ENCODE measurements at places on chromosomes 3 and 15.
A peak's percentile ranks its signal among the peaks of the same experiment; 100 is the strongest.

- DNase-seq = no peak
Measured at GRCh38 chr3:184914628-184915027, 102.7 kb downstream of the VPS8 start.

DNA sequence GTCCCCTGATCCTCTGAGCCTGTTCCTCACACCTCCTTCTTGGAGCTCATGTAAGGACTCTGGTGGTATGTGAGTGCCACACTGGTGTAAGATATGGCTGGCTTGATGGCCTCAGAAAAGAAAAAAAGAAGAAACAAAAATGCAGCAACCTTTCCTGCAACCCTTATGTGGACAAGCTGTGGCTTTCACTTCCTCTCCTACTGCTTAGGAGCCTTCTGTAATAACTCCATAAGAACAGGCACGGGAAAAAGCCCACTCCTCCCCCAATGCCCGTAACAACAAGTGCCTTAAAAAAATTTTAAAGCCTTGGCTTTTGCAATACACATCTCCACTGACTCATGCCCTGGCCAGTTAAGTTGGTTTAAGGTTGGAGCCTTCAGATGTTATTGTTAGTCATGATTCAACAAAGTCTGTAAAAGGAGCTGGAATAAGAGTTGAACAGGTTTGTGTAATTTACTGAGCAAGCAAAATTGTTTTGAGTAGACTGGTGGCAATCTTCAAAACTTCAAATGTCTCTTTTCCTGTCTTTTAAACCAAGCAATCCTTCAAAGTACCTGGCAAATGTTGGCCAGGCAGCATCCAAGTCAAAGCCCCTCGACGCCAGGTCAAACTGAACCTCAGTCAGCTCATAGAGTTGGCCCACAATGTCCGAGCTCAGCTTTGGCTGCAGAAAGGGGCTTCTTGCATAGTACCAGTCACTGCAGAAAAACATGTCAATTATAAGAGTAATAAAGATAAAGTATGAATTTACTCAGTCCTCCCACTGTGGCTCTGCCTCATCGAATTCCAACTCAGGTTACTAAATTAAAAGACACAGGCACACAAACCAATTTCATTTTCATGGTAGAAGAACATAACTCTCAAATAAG is 22.9 kb downstream of the FYCO1 start:
- DNase-seq = peak; percentile 36

GRCh38 chr3:18679238-18679637 is 254.1 kb upstream of the SATB1 start:
- DNase-seq = peak; percentile 89

DNA sequence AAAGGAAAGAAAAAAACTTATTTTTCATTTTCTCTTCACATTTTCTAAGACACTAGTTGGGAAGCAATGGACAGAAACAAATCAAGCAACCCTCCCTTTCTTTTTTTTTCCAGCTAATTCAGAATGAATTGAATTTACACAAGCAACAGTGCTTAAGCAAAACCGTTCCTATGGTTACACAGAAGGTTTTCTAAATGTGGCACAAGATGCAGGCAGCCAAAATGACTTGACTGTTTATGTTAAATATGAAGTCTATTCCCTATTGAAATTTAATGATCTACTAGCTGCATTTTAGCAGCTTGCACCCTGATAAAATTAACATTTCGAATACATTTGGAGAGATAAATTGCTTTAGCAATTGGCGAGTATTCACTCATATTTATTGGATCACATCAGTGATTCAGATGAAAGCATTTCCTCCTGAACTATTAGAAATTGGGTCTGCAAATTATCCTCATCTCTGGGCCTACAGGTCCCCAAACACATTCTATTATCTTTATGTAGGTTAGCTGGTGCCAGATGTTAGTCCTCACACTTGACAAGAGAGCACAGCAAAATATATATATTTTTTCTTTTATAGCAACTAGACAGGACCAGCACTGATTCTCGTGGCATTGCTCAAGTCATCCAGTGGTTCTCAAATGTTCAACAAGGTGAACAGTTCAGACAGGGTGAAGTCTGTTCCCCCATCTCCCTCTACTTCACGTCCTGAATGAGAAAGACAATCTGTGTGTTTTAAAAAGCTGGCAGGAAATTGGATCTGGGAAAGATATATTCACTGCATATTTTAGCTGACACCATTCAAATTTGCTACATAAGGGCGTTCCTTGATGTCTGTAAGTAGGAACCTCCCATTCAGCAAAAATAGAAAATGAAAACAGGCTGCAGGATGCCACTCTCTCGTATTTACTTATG is 463.6 kb upstream of the KCNMB2 start:
- DNase-seq = no peak

- DNase-seq = no peak
Measured at GRCh38 chr15:77830051-77830468, 197.3 kb upstream of the LINGO1 start.

GRCh38 chr15:76197703-76198455 is 113.4 kb downstream of the ETFA start:
- DNase-seq = no peak

DNA sequence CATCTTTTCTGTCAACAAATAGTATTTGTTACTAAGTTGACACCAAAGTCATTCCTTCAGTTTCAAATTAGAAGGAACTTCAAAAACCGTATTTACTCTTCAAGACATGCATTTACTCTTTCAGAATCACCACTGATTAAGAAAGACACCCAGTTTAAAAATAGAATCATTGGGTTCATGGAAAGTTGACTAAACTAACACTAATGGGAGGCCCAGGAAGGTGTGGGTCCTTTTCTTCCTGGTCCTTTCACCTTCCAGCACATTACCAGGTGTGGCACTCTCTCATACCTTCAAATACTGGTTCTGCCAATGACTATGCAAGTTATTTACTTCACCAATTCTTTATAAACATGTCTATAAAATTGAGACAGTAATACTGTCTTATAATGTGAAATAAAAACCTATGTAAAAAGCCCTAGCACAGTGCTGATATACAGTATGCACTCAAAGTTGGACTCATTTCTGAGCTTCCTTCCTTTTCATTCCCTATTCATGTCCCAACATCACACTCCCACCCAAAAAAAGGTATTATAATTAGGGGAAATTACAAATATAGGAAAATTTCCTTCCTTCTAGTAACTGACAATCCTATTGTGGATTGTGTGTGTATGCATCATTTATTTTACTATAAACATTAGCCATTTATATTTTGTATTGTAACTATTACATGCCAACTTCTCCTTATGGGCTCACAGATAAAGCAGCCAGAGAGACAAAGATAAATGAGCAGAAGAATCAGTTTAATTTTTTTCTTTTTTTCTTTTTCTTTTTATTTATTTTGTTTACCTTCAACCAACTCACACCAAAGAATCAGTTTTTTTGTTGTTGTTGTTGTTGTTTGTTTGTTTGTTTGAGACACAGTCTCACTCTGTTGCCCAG is 48.9 kb downstream of the LRRFIP2 start:
- no peak for DNase-seq

DNA sequence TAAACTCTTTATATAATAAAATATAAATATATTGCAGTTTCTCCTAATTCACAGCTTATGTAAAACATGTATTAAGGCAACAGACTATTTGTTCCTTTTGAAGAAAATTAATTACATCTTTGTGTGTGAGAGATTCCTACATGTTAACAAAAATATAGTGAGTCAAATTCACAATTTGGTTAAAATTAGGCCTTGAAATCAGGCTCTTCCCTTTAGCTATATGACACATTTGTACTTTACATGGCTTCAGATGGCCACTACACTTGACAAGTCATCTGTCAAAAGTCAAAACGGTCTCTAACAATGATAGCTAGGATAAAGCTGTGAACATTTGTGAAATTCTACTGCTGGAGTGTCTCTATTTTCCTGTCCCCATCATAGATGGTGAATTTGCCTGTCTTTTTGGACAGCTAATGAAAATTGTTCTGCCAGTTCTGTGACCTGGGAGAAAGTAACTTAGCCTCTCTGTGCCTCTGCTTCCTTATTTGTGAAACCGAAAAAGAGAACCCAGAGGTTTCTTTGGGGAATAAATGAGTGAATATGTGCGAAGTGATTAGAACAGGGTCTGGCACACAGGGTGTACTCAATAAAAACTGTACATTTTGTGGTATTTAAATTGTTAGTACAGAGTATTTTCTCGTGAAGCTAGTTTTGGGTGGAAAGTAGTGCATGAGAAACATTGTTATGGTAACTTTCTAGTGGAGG is 23.6 kb downstream of the TM4SF4 start:
- DNase-seq = no peak

GRCh38 chr3:23129817-23130216 is 73.3 kb upstream of the UBE2E2 start:
- DNase-seq = no peak

GRCh38 chr15:63156755-63157117 is 541 bp downstream of the RPS27L start:
- DNase-seq = no peak

GRCh38 chr15:73932381-73933191 is 6.3 kb downstream of the LOXL1 start:
- no peak for DNase-seq

DNA sequence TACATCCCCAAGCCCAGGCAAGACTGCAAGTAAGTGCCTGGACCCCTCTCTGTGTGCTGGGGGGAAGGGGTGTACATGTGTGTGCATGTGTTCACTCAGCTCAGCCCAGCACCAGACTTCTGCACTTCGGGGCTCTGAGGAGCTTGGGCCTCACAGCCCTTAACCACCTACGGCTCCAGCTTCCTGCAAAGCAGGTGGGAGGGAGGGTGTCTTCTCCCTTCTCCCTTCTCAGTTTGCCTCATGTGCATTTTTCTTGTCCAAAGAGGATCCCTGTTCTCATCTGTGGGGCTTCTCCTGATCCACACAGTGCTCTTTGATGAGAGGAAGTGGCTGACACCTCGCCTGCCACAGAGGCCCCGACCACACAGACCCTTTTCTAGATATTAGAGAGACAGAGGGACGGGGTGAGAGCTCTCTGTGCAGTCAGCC is 69.3 kb downstream of the MESD start:
- DNase-seq = peak; percentile 80

GRCh38 chr3:148763986-148764935 is 63.4 kb upstream of the CPB1 start:
- DNase-seq = no peak

GRCh38 chr3:182837855-182838454 is 44.7 kb downstream of the ATP11B start:
- no peak for DNase-seq

DNA sequence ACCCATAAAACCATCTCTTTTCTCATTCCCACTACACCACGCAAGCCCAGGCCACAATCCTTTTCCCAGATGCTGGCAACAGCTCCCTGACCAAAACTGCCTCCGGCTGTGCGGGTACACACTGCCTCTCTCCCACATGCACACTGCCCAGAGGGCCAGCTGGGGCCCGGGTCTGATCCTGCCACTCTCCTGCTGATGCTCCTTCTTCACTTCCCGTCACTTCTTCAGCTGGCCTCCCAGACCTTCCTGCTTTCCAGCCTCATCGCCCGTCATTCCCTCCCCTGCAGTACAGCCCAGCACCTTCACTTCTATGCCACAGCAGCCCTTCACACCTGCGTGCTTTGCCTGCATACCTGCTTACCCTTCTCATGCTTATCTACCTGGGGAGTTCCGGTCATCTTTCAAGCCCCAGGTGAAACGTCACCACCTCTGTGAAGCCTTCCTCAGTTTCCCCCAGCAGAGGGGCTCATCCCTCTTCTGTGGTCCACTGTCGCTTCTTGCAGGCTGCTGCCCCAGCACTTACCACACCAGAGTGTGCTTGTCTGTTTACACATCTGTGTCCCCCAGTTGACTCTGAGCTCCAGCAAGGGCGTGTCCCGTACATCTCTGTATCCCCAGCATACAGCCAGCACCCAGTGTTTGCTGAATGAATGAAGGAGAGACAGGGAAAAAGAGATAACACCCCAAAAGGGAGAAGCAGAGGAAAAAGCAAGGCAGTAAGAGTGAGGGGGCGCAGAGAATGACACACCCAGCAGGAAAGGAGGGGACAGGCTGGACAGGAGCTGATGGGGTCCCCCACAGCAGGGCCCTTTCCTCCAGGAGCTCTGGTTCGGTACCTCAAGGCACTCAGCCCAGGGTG is 22.2 kb downstream of the GRAMD2A start:
- no peak for DNase-seq

DNA sequence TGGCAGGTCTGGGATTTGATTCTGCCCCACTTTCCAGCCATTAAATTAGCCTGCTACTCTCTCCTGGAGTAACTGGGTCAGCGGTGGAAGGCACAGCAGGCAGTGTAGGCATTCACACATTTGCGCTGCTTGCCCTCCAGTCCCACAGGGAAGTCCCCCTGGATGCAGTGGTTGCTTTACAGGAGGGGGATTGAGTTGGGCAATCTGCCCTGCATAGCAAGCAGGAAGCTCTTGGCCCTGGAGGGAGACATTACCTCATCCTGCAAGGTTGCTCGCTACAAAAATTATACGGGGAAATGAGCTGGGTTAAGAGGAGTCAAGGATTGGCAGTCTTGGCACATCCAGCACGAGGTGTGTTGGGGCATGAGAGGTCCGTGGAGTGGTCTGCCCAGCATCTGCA is 14.8 kb downstream of the MCM2 start:
- no peak for DNase-seq

DNA sequence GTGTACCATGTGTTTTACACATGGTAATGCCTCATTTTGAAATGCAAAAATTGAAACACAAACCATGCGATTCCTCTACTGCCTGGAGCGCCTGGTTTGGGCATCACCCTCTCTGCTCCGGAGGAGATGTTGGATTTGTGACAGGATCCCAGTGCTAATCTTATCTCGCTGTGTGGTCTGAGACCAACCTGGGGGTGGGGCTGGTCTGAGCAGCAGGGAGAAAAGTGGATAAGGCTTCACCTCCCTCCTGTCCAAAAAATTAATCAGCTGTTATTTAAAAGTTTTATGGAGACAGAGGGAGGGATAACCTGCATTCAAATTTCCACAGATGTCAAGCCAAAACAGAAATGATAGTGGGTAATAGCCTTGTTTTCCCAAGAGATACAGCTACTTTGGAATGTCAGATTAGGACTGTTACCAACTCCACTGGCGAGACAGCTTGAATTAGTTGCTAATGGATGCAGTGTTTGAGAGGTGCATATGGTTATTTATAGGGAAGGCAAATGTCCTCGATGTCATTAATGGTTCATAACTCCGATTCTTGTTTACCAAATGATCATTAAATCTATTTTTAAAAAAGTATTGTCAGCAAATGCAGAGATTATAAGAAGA is 54.0 kb upstream of the SKOR1 start:
- no peak for DNase-seq
